ENCODE measurements at places on chromosomes 12 and 14.

- DNase-seq = peak; percentile 51
These were observed 136.3 kb downstream of the AEBP2 start for GRCh38 chr12:19575337-19576243.

GRCh38 chr12:3342051-3342450 is 149.0 kb upstream of the PRMT8 start:
- peak; percentile 66 for DNase-seq

- no peak for DNase-seq
These were observed 77.7 kb downstream of the PTPN11 start for GRCh38 chr12:112496496-112496895.

DNA sequence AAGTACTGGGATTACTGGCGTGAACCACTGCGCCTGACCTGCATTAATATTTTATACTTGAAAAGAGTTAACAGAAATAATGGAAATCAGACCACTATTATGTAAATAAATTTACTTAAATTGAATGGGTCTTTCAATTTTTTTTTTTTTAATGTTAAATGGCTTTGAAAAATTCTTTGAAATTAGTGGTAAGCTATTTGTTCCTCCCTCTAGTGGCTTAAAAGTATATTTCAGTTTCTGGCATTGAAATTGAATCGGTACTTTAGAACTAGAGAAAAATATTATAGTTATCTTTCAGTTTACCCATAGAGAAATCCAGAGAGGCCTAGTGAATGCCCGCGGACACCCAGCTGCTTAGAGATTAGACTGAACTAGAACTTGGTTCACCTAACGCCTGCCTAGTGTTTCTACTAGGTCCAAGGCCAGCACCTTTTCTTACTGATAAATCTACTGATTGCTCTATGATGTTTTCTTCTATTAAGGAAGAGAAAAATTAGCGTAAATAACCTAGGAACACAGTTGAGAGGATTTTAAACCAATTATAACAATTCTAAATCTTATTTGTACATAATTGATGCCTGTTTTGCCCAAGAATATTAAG is 106.5 kb downstream of the EML1 start:
- DNase-seq = no peak

DNA sequence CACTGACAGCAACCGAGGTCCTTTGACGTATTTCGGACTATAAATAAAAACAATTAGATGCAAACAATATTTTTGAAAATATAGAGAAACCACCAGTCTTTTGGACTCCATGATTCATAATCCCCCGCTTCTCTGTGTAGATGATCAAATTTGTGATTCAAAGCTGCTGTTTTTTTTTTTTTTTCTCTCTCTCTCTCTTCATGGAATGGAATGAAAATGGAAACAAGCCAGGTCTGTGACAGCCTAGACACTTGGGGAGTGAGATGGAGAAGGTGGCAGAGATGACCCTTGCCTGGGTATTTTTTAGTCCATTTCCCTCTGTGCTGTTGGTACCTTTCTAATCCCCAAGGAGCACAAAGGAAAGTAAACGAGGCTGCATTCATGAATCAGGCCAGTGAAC is 248.5 kb downstream of the GLT1D1 start:
- DNase-seq = no peak

DNA sequence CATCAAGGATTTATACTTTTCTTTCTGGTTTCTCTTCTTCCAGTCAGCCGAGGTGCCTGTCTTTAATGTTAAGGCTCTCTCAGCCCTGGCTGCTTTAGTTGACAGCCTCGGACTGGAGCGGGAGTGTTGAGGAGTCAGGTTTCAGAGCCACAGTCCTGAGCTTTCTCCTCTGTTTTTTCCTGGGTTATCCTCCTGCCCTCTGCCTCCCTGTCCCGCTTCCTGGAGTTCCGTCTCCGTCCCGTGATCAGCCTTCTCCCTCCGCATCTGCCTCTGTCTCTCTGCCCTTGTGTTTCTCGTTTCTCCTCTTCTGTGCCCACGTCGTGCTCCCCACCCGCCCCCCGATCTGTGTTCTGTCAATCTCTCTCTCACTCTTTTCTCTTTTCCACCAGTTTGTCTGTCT is 33.0 kb downstream of the IQSEC3 start:
- no peak for DNase-seq

DNA sequence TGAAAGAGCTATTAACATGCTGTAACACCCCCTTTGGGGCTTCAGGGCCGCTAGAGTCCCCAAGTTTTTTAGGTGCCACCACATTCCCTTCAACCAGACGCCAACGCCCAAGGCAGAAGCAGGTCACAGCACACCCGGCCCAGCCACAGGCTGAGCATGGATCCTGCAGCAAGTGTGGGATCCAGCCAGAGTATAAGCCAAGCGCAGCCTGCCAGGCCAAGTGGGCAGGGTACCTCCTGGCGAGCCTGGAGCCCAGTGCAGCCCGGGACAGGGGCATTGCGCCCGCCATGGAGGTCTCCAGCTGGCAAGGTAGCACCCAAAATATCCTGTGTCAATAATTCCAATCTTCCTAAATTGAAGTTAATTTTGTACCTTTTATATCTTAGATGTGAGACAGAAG is 55.5 kb downstream of the EML5 start:
- DNase-seq = no peak

GRCh38 chr12:47967461-47968321 is 4.3 kb downstream of the TMEM106C start:
- no peak for DNase-seq

GRCh38 chr12:20415028-20415427 is 46.7 kb downstream of the PDE3A start:
- DNase-seq = no peak

GRCh38 chr14:75685910-75686309 is 24.9 kb downstream of the TTLL5 start:
- no peak for DNase-seq

DNA sequence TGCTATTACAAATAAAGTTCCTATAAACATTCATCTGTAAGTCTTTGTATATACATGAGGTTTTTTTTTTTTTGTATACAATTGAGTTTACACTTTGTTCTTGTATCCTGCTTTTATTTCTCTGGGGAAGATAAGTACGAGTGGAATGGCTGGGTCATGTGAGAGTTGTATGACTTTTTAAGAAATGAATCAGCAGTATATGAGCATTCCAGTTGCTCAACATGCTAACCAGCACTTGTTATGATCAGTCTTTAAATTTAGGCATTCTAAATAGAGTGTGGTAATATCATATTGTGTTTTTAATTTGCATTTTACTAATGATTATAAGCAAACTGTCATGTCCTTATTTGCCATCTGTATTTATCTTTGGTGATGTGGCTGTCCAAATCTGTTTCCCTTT is 44.7 kb upstream of the AMIGO2 start:
- DNase-seq = no peak

DNA sequence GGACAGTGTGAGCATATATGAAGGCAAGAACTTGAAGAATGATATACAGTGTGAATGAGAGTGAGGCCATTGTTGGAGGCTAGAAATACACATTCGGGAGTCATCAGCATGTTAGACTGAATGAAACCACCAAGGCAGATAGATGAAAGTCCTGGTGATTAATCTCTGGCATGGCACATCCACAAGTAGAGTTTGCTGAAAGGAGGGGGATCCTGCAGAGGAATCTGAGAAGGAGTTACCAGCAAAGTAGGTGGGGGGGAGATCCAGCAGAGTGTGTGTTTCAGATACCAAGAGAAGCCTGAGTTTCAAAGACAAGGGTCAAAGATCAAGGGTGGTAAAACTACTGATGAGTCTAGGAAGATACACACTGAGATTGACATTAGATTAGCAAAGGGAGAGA is 426.7 kb upstream of the DCN start:
- no peak for DNase-seq

GRCh38 chr12:81255947-81256346 is 178.1 kb downstream of the ACSS3 start:
- no peak for DNase-seq

DNA sequence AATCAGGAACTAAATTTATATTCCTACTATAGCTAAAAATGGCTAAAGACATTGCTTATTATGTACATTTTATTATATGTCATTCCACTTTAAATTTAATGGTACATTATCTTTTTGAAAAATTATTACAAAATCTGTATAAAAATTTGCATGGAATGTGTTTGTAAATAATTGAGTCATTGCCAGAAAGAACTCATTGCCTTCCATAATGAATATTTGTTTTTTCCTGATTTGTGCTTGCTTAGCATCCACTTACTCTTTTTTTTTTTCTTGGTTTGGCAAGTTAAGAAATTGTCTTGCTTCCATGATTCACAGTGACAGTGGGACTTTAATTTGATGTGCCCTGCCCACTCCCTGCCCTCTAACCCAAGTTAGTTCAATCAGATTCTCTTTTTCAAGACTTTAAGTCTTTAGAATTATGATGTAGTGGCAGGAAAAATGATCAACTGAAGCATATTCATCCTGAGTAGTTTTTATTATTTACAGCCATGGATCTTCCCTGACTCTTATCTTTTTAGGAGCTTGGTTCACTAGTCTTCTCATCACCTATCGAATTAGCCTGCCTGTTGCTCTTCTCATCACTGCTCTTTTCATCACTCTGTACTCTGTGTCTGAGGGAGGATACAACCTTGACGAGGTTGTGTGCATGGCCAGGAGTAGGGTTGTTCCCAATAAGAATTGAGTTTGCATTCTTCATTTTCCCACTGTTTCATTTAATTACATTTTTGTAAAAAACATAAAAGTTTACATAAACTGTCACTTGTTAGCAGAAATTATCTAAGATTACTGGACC is 442.0 kb downstream of the BTG1 start:
- no peak for DNase-seq

DNA sequence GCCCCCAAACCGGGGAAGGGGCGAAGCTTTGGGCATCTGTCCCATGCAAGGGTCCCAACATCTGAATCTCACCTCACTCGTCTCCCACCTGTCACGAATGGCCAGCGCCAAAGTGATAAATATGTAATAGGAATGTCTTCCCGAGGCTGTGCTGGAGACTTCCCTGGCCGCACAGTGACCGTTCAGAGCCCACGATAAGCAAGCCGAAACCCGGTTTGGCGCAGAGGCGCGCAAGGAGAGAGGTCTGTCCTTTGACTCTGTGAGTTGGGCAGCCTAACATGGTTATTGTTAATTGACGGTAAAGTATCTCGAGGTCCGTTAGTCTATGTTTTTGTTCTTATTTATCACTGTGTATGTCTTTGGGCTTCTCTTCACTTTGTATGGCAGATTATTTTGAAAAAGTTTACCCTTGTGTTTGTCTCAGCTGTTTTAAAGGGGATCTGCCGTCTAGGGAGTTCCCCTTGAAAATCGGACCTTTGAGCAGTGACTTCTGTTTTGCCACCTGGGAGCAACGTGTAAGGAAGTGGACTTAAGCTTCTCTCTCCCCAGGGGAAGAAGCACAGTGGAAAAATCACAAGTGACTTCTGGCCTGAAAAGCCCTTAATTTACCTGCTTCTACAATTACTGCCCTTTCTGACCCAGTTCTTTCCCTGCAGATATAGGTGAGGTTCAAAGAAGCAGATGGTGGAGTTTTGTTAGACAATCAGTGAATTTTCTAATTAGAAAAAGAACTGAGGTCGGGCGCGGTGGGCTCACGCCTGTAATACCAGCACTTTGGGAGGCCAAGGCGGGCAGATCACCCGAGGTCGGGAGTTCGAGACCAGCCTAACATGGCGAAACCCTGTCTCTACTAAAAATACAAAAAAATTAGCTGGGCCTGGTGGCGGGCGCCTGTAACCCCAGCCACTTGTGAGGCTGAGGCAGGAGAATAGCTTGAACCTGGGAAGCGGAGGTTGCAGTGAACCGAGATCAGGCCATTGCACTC is 1.1 kb upstream of the TM9SF1 start:
- no peak for DNase-seq

DNA sequence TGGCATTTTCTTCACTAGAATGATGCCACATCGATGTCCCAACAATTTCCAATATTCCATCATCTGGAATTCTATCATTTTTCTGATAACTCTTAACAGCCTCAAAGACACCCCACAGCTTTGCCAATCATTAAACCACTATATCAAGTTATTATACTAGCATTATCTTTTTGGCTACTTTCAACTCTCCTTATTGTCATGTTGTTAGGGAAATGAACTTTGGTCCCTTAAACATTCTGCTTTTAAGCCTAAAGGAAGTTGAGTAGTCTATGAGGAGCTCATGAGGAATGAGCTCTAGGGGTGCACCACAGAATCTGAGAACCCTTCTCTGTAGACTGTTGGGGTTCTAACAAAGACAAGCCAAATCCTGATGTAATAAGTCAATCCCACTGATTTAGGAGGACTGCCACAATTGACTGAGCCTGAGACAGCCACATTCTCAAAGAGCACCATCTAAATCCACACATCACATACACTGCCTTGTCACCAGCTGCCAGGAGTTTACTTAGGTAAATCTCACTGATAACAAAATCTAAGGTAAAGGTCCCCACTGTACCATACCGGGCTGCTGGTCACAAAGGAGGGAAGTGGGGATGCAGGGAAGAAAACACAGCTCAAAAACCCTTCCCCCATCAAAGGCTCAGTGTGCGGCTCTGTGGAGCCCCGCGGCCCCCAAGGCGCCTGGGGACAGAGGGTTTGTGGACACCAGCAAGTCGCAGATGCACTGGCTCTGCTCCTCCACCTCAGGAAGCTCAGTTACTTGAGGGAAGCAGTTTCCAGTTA is 58.2 kb downstream of the SETD3 start:
- no peak for DNase-seq

GRCh38 chr12:120353136-120353535 is 15.8 kb downstream of the MSI1 start:
- no peak for DNase-seq

GRCh38 chr14:59316151-59316830 is 127.8 kb downstream of the DAAM1 start:
- no peak for DNase-seq

DNA sequence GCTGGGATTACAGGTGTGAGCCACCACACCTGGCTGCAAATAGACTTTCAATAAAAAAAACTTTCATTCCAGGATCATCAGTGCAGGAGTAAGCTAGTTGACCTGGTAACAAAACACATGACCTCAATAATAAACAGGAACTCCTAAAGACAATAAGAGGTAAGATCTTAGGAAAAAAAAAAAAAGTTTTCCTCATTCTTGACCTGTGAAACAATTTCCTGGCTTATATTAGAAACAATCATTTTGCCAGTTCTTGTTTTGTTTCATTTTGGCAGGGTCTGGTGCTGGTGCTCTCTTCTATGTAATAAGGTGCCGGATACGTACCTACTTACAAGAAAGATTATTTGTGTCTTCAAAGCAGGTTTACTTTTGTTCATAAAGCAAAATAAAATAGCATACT is 90.6 kb upstream of the AMN1 start:
- DNase-seq = no peak

- DNase-seq = peak; percentile 65
These were observed 468.3 kb downstream of the AACS start for GRCh38 chr12:125533434-125534029.

DNA sequence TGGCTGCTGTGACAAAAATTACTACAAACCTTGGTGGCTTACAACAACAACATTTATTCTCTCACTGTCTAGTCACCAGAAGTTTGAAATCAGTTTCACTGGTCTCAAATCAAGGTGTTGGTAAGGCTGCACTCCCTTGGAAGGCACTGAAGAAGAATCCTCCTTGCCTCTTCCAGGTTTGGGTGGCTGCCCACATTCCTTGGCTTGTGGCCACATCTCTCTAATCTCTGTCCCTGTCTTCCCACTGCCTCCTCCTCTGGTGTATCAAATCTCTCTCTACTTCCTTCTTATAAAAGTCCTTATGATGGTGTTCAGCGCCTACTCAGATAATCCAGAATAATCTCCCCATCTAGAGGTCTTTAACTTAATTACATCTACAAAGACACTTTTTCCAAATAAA is 31.0 kb downstream of the PLCZ1 start:
- DNase-seq = no peak

Measured in mesothelial cell of epicardium (in vitro differentiated cells).